ENCODE measurements at places on chromosomes 12 and 14.

DNA sequence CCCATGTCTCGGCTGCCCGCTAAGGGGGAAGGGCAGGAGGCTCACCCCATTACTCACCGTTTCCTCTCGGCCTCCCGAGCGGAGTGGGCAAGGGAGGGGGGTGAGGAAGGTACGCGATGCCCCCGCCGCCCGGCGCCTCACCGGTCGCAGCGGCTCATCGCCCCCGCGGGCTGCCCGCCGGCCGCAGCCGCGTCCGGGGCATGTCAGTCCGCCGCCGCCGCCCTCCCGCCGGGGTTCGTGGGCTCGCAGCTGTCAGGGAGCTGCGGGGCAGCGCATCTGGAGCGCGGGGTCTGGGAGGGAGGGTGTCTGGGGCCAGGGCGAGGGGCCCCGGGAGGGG, 461 bp downstream of the SLC8A3 start:
- no peak for DNase-seq

- no peak for DNase-seq
Observed at GRCh38 chr14:54348923-54349620, 47.7 kb upstream of the CDKN3 start.

DNA sequence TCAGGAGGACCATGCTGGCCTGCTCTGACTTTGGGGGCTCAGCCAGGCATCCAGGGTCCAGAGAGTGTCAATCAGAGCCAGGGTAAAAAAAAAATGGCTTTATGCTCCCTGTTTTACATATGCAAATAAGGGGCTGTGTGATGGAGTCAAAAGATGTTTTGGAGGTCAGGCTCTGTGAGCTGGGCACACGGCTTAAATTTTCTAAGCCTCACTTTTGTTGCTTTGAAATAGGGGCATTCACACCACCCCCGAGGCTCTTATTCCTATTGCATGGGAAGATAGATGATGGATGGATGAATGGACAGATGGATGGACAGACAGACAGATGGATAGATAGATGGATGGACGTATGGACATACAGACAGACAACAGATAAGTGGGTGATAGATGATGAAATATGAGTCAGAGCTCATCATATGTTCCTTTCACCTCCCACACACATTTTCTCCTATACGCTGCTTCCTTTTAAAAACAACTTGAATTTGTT, 42.7 kb downstream of the RIN3 start:
- DNase-seq: no peak

GRCh38 chr12:52029685-52030084, 21.6 kb upstream of the NR4A1 start:
- no peak for DNase-seq

- DNase-seq: no peak
Observed at GRCh38 chr14:95034788-95035187, 122.5 kb downstream of the DICER1 start.

DNA sequence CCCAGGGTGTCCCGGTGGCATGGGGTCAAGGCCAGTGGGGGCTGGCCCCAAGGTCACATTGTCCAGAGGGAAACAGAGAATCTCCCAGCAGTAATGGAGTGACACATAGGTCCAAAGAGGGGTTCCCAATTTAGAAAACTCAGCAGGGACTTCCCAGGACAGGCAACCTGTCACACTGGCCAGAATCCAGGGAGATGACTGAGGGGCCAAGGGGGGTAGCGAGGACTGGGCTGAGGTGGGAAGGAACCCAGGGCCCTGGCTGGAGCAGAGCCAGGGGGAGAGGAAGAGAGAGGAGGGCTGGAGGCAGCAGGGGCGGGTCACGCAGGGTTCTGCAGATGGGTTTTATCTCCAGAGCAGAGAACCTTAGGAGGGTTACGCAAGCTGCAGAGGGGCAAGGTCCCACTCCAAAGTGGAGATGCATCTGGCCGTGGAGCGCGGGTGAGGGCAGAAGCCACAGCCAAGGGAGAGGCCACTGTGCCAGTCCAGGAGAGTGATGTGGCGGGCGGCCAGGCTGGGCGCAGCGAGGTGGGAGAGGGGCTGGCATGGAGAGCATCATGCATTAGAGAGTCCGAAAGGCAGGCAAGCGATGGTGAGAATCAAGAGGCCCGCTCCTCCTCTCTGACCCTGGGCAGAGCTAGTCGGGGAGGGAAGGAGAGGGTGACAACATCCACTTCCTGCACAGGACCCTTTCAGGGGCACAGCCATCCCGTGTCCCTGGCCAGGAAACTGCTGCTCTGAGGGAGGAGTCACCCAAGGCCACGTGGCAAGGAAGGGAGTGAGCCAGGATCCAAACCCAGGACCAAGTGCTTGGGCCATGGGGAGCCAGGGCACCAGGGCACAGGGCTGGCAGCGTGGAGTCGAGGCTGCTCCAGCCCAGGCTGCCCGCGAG, 29.0 kb downstream of the NCOR2 start:
- DNase-seq: no peak

- DNase-seq: no peak
Observed at GRCh38 chr14:75827331-75827730, 154.5 kb downstream of the TGFB3 start.

GRCh38 chr14:29165431-29165830, 398.8 kb downstream of the FOXG1 start:
- no peak for DNase-seq

- no peak for DNase-seq
Observed at GRCh38 chr12:64256166-64256800, 34.2 kb upstream of the KICS2 start.

DNA sequence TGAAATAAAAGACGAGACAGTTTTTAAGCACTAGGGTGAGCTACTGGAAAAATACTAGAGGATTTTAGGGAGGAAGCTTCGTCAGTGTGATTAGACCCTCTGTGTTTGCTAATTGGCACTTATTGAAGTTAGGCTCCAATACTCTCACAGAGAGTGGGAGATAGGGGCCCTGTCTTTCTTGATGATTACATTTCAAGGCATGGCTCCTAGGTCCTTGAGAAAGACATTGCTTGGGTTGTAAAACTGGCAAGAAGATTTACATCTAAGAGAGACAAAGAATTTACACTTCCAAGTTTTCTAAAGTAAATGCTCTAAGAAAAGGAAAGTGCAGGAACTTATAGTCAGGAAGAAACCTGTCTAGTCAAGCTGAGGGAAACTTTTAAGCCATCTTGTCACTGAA, 183.2 kb downstream of the C12orf50 start:
- DNase-seq: no peak

DNA sequence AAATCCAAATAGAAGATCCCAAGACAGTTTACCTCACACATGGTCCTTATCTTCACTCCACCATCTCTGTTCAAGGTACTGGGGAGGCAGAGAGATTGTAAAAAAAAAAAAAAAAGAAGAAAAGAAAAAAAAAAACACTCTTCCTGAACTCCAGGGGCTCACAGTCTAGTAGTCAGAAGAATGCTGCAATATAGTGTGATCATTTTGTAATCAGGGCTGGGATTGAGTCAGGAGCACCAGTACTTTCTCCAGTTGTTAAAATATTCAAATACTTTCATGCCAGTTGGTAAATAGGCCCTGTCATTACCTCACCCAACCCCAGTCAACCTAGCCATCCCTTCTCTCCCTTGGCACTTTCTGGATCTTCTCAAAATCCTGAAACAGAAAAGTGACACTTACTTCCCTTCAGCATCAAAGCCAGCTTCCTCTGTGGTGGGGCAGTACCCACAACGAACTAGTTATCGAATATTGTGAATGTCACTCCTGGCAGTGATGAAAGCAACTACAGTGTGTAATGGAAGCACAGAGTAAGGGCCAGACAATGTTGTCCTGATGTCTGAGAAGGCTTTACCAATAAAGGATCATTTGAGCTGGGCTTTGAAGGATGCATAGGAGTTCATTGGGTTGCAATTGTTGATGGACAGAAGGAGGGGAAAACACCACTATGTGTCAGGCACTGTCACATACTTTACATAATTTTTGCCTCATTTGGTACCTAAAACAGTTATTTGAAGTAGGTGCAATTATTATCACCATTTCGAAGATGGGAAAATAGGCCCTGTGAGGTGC, 44.3 kb upstream of the HSPB8 start:
- DNase-seq: no peak

GRCh38 chr12:121003650-121004049, 12.6 kb downstream of the C12orf43 start:
- peak; percentile 42 for DNase-seq

GRCh38 chr12:8989413-8989812, at the start of gene KLRG1:
TSS of gene KLRG1 (plus strand) at chr12:8989546. CDS start at chr12:8989636, 90 bp downstream.
- DNase-seq: no peak

DNA sequence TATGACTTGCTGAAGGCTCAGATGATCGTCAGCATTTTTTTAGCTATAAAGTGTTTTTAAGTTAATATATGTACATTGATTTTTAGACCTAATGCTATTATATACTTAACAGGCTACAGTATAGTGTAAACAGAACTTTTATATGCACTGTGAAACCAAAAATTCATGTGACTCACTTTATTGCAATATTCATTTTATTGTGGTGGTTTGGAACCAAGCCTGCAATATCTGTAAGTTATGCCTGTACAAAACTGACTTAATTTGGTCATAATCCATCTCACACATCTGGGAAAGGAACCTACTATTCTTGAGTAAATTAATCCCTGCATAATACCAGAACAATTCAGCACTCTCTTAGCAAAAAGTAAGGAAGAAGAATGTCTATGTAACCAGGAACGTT, 390.7 kb downstream of the SYT1 start:
- DNase-seq: no peak

- DNase-seq: no peak
Observed at GRCh38 chr12:92971859-92972524, 42.9 kb upstream of the EEA1 start.

GRCh38 chr12:105820429-105821125, 318.2 kb downstream of the NUAK1 start:
- DNase-seq: peak; percentile 30

DNA sequence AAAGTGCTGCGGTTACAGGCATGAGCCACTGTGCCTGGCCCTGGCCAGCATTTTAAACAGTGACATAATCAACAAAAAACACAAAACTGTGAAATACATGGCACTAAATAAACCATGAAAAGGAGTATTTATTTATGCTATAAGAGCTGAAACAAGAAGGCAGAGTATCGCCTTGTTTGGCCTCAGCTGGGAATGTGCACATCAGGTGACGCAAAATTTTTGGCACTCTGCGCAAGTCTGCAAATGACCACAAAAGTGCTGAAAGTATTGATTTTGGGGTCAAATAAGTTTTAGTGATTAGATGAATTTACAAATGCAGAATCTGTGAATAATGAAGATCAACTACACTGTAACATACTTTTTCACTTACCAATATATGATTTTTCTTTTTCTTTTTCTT, 36.6 kb upstream of the NFKBIA start:
- no peak for DNase-seq

GRCh38 chr14:26398616-26399015, 199.2 kb downstream of the NOVA1 start:
- DNase-seq: no peak

- peak; percentile 63 for DNase-seq
Observed at GRCh38 chr14:99035268-99035667, 236.7 kb downstream of the BCL11B start.

DNA sequence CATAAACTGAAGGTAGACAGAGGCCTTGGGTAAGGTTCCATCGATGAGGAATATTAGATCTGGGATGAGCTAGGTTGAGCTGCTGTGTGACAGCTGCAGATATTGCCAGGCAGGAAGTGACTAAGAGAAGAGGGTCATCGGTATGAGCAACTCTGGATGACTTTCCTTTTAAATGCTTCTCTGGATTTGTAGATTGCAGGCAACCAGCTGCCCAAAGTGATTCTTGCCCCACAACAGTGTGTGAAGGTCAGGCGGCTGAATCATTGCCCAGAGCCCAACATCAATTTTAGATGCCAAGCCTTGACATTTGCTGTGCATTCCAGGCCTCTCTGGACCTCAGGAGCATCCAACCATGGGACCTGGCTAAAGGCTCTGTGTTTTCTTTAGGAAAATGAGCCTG, 255.9 kb downstream of the DPF3 start:
- DNase-seq: no peak

DNA sequence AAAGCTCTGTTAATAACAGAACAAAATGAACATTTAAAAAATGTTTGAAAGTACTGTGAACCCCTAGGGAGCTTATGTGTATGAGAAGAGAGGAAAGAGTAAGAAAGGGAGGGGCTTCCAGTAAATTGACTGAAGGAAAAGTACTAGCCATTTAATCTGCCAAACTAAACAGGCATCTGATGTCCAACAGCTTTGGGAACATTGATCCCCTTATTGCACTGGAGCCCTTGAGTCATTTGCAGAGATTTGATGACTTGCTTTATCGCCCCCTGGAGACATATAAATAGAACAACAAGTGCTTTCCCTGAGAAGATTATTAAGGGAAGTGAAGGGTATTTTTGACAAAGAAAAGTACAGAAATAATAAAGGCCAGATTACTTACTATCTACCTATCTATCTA, 319.3 kb upstream of the NOVA1 start:
- DNase-seq: no peak

DNA sequence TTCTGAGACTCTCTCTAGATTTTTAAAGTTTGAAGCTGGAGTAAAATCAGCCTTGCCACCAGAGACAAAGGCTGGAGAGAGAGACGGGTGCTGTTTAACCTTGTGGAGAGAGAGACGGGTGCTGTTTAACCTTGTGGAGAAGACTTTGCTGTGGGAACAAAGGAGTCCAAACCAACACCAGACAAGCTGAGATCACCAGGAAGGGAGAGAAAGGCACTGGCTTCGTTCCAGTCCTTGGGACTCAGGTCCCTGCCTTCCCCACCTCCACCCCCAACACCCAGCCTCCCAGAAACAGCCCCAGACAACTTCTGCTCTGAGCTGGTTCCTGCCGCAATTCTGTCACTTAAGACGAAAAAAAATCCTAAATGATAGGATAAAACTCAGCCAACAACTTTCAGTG, 1389.3 kb downstream of the AACS start:
- DNase-seq: no peak

DNA sequence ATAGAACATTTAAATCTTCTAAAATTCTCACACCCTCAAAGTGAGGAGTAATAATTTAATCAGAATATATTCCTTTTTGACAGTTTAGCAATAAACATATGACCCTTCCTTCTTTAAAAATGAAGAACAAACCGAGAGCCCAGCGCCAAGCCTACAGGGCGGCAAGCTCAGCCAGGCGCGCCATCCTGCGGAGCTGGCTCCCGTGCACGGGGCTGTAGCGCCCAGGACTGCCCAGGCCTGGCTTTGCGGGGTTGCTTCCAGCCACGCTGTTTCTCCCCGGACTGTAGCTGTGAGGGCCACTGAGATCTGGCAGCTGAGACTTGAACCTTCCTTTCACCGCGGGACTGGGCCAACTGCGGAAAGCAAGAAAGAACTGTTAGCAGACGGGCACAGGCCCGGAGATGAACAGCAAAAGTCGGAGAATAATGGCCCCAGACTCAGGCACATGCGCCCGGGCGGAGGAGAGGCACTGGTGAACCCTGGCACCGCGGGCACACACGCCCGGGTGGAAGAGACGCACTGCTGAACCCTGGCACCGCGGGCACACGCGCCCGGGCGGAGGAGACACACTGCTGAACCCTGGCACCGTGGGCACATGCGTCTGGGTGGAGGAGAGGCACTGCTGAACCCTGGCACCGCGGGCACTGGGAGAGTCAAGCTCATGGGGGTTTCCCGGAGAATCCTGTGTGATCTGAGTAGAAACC, 16.6 kb downstream of the PGAM5 start:
- no peak for DNase-seq

GRCh38 chr12:114263056-114263805, 142.7 kb downstream of the TBX5 start:
- DNase-seq: no peak
